ENCODE measurements at places on chromosomes 6 and 20.

- peak; percentile 88 for DNase-seq
Measured at GRCh38 chr6:64224819-64225218, 589.2 kb downstream of the PHF3 start.

- DNase-seq: no peak
Measured at GRCh38 chr6:89951574-89952104, 57.4 kb downstream of the GJA10 start.

DNA sequence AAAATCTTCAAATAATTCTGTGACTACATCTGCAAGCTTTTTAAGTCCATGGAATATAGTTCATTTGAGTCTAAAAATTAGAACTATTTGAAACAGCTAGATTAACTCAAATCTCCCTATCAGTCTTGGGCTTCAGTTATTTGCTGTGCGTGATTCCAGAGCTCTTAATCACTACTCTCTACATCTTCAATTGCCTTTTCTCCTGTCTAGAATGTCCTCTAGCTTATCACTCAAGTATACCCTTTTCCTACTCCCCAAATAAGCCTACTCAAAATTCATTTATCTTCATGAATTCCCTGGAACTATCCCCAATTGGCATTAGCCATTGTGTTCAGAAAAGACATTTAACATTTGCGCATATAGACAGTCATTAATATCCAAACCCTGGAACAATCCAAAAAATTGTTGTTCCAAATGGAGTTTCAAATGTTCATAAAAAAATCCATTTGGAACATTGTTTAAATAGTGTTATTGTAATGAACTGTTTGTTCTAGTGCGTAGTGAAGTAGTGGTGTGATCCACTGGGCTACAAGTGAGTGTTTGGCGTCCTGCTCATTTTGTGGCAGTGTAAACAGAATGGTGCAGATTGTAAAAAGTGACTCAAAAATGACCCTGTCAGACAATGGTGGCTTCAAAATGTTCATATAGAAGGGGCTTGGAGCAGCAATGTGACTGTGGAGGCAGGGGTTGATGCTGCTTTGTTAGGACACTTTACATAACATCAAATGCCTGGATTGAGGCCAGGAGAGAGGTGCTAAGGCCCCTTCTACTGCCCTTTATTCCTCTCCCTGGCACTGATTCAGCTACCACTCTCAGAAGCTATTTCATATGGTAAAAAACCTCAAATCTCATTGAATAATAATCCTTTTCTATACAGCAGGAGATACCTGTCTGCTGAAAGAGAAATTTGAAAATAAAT is 122.3 kb downstream of the KIF6 start:
- DNase-seq: no peak

DNA sequence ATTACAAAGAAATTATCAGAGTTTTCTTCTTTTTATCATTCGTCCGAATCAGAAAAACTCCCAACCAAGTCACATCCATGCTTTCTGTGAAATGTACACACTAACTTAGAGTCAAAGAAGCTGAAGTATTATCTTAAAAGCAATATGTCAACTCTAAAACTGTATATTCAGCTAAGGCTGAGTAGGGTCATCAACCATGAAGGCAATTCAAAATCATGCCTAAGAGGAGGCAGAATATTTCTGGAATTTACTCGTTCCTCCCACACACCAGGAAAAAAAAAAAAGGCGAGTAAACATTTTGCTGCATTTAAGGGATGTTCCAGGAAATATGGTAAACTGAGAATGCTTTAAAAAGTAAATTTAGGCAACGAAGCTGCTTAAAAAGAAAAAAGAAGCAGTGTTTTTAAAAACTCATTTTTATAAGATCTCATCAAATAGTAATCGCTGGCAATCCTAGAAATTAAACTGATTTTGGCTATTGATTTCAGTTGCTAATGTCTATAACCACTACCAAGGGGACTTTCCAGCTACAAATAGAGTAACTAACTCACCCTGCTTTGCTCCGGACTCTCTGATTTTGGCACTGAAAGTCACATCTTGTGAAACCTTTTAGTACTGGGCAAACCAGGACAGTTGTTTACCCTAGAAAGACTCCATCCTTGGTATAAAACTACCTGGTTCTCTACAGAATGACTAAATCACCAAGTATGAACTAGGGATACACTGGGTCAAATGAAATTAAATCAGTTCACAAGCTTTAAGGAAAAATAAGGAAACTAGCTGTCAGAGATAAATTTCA is 82.8 kb downstream of the MBOAT1 start:
- no peak for DNase-seq

- DNase-seq: no peak
Measured at GRCh38 chr20:50041246-50041873, 58.6 kb downstream of the SNAI1 start.

GRCh38 chr6:37134396-37135191 is 35.4 kb upstream of the PIM1 start:
- DNase-seq: no peak

DNA sequence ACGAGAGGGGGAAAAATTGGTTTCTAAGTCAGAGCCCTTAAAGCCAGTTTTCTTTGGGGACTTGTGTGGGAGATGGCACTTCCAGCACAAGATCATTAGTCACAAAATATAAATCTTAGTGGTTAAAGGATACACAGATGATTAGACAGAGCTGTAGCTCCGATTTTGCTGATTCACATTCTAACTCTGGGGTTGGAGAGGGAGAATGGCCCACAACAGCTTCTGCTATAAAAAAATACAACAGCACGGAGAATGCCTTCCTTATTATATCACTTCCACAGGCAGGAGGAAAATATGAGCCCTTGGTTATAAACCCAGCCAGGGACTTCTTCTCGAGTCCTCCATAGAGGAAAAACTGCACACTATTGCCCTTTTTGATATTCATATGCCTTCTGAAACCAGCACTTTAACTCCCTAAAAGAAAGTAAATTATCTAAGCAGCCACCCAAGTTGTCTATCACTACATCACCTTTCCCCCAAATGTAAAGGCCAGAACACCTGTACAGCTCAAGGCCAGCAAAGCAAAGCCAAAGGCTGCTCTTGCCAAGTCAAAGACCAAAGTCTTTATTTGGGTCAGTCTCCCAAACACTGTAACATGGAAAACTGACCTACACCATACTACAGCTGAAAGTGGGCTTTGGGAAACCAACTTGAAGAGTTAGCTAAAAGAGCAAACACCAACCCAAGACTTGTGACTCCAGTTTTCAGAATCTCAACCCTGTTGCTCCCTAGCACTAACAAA is 10.4 kb downstream of the MRPL14 start:
- DNase-seq: no peak

DNA sequence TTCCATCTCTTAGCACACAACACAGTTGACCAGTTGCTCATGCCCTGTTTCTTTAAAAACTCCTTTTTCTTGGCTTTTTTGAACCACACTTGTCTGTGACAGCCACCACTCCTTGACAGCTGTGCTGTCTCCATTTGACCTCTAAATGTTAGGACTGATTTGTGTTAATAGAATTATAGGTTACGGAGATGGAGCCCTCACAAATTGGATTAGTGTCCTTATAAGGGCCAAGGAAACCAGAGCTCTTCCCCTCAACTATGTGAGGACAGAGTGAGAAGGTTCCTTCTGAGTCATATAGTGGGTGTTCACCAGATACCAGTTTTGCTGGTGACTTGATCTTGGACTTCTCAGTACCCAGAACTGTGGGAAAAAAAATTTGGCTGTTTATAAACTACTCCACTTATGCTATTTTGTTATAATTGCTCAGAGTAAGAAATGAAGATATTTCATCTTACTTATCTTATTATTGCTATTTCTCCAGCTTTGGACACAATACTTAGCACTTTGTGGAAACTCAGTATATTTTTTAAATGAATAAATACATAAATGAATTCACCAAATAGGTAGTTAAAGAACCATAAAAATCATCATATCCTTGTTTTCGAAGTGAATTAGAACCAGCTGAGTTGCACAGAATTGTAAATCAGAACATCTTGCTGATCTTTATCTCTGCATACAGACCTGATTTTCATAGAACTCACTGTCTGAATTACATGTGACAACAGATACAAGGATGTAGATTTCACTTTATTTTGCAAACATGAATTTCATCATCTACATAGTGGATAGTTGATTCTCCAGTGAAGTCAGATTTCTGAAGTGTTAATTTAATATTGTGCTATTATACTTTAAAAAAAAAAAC is 598.5 kb upstream of the IRAK1BP1 start:
- no peak for DNase-seq

GRCh38 chr6:47094241-47094925 is 52.3 kb upstream of the ADGRF1 start:
- DNase-seq: no peak

- DNase-seq: no peak
Measured at GRCh38 chr6:2063547-2063946, 181.9 kb downstream of the GMDS start.

GRCh38 chr6:16322666-16323312 is 84.4 kb downstream of the GMPR start:
- peak; percentile 74 for DNase-seq

DNA sequence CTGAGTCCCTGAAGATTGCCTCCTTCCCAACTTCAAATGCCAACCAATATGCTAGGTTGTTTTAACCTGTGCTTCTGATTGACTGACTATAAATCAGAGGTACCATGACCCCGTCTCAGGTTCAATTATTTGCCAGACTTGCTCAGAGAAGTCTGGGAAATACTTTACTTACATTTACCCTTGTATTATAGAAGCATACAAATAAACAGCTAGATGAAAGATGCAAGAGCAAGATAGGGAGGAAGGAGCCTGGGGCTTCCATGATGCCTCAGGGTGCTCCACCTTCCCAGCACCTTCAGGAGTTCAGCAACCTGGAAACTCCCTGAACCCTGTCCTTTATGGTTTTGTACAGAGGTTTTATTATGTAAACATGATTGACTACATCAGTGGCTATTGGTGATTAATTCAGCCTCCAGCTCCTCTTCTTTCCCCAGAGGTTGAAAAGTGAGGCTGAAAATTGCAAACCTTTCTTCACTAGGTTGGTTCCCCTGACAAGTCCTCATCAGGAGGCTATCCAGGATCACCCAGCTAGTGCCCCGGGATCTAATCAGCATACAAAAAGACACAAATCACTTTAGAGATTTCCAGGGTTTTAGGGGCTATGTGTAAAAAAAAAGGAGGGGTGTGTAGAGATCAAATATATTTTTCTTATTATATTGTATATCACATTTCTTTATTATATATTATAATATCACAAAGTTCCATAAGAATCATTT is 547.7 kb downstream of the EPM2A start:
- DNase-seq: no peak

DNA sequence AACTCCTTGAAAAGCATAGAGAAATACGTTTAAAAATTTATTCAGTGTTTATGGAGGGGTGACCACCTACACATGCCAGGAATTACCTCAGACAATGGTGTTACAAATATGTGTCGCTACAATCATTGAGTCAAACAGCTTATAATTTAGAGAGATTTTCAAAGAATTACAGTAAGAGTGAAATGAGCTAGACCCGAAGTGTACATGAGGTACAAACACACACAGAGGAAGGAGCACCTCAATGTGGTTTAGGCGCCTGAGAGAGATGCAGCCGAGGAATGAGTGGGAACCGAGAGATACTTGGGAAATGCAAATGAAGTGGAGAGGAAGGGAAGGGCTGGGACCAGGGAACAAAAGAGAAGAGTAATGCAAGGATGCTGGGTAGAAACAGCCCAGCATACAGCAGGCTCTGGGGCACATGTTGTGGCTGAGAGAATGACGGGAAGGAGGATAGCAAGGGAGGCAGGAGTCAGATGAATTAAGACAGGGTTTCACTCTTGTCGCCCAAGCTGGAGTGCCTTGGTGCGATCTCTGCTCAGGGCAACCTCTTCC is 15.5 kb downstream of the EEF1E1 start:
- no peak for DNase-seq

DNA sequence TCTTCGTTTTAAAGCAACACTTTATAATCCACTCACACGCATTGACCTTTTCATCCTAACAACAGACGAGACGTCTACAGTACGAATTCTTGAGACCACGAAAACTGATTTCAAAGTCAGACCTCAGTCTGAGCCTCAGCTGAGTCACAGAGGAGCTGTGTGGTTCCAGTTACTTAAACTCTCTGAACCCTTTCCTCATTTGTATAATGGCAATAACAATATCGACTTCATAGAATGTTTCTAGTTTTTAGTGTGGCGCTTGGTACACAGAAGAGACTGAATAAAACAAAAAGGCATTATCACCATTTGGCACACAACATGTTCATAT is 236.9 kb downstream of the ATXN1 start:
- DNase-seq: no peak

GRCh38 chr6:5525209-5525608 is 263.9 kb downstream of the FARS2 start:
- DNase-seq: no peak

- DNase-seq: no peak
Measured at GRCh38 chr20:21166801-21167200, 40.9 kb downstream of the KIZ start.

DNA sequence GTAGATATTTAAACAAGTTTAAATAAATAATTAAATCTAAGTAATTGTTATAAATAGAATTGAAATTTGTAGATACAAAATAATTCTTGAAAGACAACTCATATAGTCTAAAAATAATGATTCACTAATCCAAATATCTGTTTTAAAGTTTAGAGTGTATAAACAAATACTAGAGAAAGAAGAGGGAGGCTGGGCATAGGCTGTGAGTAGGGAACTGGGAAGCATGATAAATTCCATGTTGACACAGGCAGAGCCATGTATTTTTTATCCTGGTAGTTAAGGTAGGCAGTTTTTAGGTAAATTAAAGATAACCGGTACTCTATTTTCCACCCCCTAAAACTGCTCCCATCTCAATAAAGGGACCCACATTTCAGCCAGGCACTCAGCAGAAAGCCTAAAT is 11.7 kb upstream of the RIN2 start:
- no peak for DNase-seq

GRCh38 chr20:48186447-48186846 is 401.2 kb upstream of the SULF2 start:
- no peak for DNase-seq

- DNase-seq: no peak
Measured at GRCh38 chr20:38369389-38369788, 23.1 kb downstream of the LBP start.
